ENCODE measurements at places on chromosomes 6 and 20. TPM values are rescaled to one million over a fixed set of nuclear protein-coding genes. Genes with fewer than 3 reads are reported as not detected.

The BANF2 gene
- total RNA-seq, result not detected

The MEP1A gene
- not detected for total RNA-seq

The HLA-DOA gene
- total RNA-seq, result 16.2 TPM

The NR2E1 gene
- not detected for total RNA-seq

The ADAM33 gene
- total RNA-seq, result under 0.01 TPM

The TMEM200A gene
- total RNA-seq, result 0.63 TPM

The HRH3 gene
- total RNA-seq, result not detected

The SLC22A1 gene
- total RNA-seq, result 0.21 TPM

The DNAH8 gene
- 0.10 TPM for total RNA-seq

The RAET1G gene
- total RNA-seq, result not detected

The DEFB132 gene
- total RNA-seq, result not detected

The HCK gene
- total RNA-seq, result 52.4 TPM

The FRK gene
- not detected for total RNA-seq

The DNMT3B gene
- total RNA-seq, result 0.21 TPM

The EBF4 gene
- 0.63 TPM for total RNA-seq

The OR10C1 gene
- total RNA-seq, result not detected
